ENCODE measurements at places on chromosomes 13 and 19.

GRCh38 chr19:6108721-6109633, 1.3 kb downstream of the RFX2 start:
- no peak for DNase-seq

DNA sequence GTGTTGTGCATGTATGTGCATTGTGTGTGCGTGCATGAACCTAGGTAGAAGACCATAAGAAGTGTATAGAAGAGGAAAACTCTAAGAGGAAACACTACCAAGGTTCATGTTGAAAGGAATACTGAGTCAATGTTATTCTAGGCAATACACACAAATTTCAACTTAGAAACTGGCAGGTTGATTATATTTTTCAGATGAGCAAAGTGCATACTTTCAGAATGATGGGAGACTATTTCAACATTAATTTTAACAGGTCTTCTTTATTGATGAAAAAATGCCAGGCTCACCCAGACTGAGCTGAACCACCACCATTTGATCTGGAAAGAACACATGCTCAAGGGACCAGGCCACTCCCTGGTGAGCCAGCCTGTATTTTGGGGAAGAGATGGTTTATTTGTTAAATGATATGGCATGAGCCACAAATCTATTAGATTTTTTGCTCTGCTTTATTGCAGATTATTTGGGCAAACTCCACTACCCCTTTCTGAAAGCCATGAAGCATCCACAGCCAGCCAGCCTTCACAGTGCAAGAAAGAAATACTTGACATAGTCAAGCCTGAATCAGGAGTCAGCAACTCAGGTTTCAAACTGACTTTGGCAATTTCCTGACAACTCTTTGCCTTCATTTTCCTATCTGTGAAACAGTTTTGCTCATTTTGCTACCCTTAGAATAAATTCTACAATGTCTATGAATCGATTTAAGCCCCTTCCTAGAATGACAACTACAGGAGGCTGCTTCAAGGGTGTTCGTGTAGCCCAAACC, 368.9 kb downstream of the COG6 start:
- DNase-seq = no peak

DNA sequence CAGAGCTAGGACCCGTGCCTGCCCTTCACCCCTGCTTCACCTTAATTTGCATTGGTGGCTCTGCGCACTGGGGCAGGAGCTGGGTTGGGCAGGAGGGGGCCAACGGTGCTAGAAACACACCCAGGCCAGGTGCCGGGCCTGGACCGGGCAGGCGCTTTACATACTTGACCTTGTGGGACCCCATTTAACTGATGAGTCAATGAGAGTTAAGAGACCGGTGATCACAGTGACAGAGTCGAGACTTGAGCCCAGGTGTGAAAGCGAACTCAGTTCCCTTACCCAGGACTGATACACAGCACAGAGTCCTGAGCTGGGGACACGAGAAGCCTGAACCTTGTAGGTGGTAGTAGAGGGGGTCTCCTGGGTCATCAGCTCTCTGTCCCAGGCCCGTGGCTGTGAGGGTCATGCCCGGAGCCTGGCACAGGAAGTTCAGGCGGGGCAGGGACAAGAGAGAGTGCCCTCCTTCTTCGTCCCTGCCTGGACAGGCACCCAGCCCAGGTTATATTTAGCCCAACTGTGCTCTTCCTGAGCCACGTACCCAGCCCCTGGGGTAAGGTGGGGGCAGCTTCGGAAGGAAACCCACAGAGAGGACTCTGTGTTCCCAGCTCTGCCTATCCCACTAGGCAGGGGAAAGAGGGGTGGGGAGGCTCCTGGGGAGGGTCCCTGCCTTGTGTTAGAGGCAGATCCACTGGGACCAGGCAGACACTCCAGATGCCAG, 1.9 kb downstream of the PRX start:
- DNase-seq = no peak

GRCh38 chr13:112616586-112617362, 28.8 kb upstream of the TUBGCP3 start:
- DNase-seq = no peak

- no peak for DNase-seq
Measured at GRCh38 chr13:113078902-113079780, 26.4 kb upstream of the F7 start.

GRCh38 chr13:43389983-43390382, 366.6 kb downstream of the DNAJC15 start:
- DNase-seq = no peak

DNA sequence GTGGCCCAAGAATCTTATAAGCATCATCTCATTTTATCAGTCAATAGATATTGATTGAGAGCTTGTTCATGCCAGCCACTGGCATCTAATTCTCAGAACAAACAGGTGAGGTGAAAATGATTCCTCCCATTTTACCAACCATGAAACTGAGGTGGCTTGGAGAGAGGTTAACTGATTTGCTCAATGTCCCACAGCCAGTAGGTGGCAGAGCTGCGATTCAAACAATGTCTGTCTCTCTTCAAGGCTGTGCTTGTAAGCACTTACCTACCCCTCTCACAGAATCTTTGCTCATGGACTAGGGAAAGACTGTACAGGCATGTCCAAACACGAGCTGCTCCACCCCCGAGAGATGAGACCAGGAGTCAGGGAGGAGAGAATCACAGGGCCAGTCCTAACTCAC, 21.5 kb upstream of the GSX1 start:
- peak; percentile 22 for DNase-seq

- no peak for DNase-seq
Measured at GRCh38 chr19:38809592-38810252, 3.0 kb downstream of the LGALS4 start.

- DNase-seq = no peak
Measured at GRCh38 chr19:14977128-14977527, 2.5 kb downstream of the SLC1A6 start.

GRCh38 chr19:47241919-47242577, 11.0 kb upstream of the BBC3 start:
- DNase-seq = no peak

- no peak for DNase-seq
Measured at GRCh38 chr13:46962281-46962941, 65.6 kb upstream of the HTR2A start.

GRCh38 chr13:106566641-106567473, 1.1 kb downstream of the ARGLU1 start:
- no peak for DNase-seq

DNA sequence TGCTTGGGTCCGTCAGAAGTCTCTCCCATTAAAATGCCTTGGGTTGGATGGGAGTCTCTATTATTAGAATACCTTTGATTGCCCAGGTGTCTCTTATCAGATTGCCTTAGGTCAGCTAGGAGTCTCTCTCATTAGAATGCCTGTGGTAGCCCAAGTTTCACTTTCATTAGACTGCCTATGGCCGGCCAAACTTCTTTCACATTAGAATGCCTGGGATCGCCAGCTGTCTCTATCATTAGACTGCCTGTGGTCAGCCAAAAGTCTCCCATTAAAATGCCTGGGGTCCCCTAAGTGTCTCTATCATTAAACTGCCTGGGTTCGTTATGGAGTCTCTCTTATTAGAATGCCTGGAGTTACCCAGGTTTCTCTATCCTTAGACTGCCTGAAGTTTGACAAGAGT, 1476.7 kb downstream of the UQCRFS1 start:
- DNase-seq = no peak

GRCh38 chr13:38850868-38851626, 139.6 kb downstream of the STOML3 start:
- DNase-seq = no peak

DNA sequence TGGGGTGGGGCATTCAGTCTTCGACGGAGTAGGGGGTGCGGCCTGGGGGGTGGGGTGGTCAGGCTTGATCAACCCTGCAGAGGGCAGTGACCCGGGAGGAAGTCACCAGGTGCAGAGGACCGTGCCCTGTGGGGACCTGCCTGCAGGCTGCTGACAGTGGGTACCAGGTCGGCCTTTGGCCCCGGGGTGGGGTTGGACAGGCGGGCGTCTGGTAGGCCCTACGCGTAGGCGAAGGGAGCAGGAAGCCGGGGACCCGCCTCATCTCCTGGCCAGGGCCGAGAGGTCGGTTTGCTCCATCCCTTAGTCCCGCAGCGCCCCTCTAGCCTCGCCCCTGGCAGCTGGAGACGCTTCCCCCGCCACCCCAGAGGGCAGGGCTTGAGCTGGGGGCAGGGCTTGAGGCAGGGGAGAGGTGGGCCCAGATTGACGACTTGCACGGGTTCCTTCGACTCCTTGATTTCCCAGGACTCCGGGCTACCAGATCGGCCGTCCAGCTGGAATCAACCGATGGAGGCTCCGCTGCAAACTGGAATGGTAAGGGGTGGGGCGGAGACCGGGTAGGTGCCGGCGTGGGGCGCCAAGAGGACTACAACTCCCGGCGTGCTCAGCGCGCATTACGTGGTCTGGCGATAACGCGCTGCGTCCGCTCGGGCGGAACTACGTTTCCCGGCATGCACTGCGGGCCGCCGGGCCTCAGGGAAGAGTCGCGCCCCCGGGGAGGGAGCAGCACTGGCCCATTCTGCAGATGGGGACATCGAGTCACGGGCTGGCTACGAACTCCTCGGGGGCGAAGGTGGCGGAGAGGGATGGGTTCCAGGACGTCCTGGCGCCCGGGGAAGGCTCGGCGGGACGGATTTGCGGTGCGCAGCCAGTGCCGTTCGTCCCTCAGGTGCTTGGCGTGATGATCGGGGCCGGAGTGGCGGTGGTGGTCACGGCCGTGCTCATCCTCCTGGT, at the start of gene PNPLA6:
PNPLA6 (plus strand) TSS at position 671 of the 951 bp plus-strand sequence; CDS start at position 743, 72 bp downstream.
- DNase-seq = peak; percentile 70

All from LNCaP clone FGC (cell line).